Forelimb muscle (tissue), 1 donor: ENCODE measurements at places on chromosomes 2 and 18. TPM values are rescaled to one million over a fixed set of nuclear protein-coding genes. Genes with fewer than 3 reads are reported as not detected.

The KCNK3 gene
- 1.6 TPM for polyA plus RNA-seq

The FAP gene
- polyA plus RNA-seq = 58.1 TPM

The FBXO48 gene
- polyA plus RNA-seq = 1.6 TPM

The SERPINB12 gene
- polyA plus RNA-seq = 0.53 TPM

The ATL2 gene
- polyA plus RNA-seq = 33.4 TPM

The GALNT5 gene
- polyA plus RNA-seq = 1.9 TPM

DNA sequence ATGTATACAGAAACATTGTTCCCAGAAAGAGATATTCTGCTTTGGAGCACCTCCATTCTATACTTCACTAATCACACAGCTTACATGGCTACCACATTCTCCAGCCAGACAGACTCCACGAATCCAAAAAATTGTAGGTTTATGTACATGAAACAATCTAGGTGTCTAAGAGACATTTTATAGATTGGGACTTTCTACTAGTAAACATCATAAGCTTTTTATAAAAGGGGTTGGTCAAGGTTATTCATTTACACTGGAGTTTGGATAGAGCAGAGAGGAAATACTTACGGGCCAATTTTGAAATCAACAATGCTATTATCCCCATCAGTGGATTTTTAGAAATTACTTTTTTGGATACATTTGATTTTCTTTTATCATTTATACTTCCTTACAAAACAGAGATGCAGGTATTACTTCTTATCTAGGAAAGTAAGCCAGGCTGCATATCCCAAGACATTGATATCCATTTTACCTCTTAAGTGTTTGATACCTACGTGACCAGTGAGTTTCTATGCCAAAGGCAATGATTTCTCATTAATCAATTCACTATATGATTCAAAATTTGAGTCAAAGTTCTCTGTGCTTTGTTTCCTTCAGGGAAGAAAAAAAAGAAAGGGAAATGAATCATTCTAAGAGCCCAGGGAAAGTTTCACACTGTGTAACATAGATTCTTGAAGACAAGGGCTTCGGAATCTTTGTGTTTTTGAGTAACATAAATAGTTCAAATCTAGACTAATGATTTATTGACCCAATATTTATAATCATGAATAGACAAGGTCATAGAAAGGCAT is 140.5 kb downstream of the PTH2R start:
- no peak for DNase-seq

- DNase-seq = no peak
Observed at GRCh38 chr2:69381337-69381737, 5.7 kb downstream of the GFPT1 start.

- DNase-seq = no peak
Observed at GRCh38 chr18:77111449-77111848, 21.1 kb downstream of the MBP start.

DNA sequence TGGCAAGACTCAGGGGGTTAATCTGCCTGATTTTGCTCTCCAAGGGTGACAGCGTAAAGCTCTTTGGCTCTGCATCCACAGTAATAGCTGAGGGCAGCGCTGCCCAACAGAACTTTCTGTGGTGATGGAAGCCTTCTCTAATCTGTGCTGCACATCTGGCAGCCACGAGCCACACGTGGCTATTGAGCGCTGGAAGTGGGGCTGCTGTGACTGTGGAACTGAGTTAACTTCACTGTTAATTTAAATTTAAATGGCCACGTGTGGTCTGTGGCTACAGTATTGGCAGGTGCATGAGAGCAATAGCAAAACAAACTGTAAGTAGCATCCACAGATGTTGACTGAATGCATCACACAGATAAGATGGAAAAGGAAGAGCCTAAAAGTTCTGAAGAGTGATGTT is 47.3 kb upstream of the TMEM200C start:
- DNase-seq = no peak

GRCh38 chr2:172606285-172606684 is 50.4 kb downstream of the PDK1 start:
- no peak for DNase-seq

DNA sequence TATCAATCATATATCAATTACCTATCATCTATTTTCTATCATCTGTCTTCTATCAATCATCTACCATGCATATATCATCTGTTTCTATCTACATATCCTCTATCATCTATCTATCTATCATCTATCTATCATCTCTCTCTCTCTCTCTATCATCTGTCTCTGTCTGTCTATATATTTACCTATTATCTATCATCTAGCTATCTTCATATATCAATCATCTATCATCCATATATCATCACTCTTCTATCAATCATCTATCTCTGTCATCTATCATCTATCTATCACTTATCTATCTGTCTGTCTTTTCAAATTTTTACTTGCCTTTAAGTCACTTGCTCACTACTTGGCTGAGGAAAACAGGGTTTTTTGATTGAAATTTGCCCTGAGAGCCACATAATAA is 592.3 kb downstream of the DCDC2C start:
- DNase-seq = no peak
